ENCODE measurements at places on chromosomes 1 and 21.

DNA sequence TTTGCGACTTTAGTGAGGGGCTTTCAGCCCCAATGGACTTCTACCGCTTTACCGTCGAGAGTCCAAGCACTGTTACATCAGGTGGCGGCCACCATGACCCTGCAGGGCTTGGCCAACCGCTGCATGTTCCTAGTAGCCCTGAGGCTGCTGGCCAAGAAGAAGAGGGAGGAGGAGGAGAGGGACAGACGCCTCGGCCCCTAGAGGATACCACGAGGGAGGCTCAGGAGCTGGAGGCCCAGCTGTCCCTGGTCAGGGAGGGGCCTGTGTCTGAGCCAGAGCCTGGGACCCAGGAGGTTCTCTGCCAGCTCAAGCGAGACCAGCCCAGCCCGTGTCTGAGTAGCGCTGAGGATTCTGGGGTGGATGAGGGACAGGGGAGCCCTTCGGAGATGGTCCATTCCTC, 8.6 kb upstream of the SLC25A34 start:
- DNase-seq, result no peak

- no peak for DNase-seq
Measured at GRCh38 chr1:89832496-89833127, 11.8 kb downstream of the LRRC8D start.

DNA sequence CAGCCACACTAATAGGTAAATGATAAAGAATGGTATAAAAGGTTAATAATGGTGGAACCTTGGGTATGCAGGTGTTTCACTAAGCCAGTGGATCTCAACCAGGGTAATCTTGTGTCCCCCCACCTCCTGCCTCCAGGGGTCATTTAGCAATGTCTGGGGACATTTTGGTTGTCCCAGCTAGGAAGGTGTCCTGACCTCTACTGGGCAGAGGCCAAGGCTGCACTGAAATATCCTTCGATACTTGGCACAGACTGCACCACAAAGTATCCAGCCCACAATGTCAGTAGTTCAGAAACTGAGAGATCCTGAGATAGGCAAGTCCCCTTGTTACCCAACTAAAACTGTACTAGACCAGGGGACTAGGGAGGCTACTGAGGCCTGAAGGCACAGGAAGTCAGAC, 113.6 kb upstream of the TIAM1 start:
- DNase-seq, result no peak

DNA sequence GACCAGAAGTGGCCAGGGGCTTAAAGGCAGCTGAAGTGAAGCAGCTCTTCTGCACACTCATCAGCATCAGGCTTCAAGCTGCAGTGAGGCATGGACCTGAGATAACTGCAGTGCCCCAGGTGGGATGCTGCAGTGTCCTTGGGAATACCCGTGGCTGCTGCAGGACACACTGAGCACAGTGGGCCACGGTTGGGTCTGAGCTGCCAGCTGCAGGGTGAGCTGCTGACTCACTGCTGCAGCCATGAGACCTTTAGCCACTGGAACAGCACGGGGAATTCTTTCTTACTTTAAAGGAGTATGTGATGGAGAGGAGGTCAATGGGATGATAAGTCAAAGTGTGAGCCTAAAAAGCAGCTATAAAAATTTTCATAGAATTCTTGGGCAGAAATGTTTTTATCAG, 102.1 kb downstream of the XCL2 start:
- no peak for DNase-seq

DNA sequence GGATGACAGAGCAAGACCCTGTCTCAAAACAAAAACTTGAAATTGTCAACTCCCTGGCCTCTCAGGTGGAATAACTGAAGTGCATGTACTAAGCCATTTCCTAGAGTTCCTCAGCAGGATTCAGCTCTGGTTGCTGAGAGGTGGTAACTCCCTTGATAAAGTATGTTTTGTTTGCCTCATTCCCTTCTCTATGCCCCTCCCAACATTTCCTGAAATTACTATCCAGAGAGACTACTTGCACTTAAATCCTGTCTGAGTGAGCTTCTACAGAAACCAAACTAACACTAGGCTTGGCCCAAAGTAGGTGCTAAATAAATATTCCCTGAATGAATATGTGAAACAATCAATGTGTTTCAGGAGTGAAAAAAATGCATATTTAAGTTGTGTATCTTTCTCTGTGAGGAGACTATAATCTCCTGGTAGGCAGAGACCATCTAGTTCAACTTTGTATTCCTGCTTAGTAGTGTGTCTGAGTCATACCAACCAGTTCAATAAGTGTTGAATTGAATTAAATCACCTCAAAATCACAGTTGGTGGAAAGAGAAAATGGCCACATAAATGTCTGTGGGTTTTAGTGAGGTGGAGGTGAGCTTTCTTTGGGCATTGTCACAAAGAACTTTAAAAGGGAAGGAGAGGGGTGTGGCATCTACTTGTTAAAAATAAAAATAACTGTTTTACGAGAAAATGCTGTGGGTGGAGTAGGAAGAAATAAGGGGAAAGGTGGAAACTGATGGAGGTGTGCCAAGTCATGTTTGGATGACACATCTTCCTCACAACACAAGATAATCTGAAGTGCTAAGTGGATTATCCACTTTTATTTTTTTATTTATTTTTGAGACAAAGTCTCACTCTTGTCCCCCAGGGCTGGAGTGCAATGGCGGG, 12.6 kb downstream of the RIMKLA start:
- DNase-seq, result no peak

- peak; percentile 65 for DNase-seq
Measured at GRCh38 chr1:3618881-3619671, 5.7 kb upstream of the TPRG1L start.

- DNase-seq, result no peak
Measured at GRCh38 chr1:31135973-31136600, 70.6 kb upstream of the PUM1 start.

- DNase-seq, result no peak
Measured at GRCh38 chr1:203093754-203094410, 8.1 kb upstream of the MYOG start.

- DNase-seq, result no peak
Measured at GRCh38 chr1:112770724-112771123, 55.6 kb upstream of the PPM1J start.

DNA sequence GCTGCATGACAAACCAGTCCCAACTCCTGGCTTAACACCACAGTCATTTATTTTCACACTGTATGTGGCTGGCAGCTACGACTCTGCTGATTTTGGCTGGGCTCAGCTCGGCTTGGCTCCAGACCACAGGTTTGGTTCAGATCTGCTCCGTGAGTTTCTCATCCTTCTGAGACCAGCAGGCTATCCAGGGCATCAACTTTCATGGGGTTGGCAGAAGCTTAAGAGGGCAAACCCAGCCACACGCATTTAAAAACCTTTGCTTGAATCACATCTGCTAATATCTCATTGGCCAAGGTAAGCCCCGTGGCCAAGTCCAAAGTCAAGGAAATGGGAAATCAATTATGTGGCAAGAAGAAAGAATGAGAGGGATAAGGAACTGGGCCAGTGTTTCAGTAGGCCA, 574.2 kb downstream of the MATN1 start:
- no peak for DNase-seq

GRCh38 chr1:20148571-20149500, 9.7 kb downstream of the PLA2G2F start:
- DNase-seq, result no peak

DNA sequence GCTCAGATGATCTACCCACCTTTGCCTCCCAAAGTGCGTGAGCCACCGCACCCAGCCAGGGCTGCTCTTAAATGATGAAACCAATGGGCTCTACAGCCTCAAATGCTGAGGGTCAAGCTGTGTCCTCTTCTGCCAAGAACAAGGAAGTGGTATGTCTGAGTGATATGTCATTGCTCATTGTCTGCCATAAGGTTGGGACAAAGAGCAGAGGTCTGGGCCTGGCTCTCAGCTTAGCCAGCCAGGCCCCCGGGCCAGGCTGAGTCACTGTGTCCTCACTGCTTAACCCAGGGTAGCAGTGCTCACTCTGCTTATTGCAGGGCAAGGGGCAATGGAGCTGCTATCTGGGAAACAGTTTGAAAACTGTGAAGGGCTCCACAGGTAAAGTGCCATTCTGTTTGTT, 8.3 kb upstream of the ETS2 start:
- DNase-seq, result no peak

GRCh38 chr1:10339815-10340214, 59.0 kb upstream of the PGD start:
- no peak for DNase-seq

DNA sequence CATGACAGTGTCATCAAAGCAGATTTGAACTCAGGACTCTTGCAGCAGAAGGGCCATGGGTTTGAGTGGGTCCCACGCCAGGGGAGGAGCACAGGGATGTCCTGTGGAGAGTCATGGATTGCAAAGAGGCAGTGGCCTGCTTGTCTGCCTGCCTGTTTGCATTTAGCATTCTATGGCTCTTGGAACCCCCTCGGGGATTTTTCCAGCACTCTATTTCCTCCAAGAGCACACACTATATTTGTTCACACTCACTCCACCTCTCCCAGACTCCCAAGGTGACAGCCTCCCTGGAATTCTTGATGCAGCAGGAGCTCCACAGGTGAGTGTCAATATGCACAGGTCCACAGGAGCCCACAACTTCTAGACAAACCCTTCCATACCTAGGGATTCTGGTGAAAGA, 73.1 kb upstream of the LRRN2 start:
- no peak for DNase-seq

DNA sequence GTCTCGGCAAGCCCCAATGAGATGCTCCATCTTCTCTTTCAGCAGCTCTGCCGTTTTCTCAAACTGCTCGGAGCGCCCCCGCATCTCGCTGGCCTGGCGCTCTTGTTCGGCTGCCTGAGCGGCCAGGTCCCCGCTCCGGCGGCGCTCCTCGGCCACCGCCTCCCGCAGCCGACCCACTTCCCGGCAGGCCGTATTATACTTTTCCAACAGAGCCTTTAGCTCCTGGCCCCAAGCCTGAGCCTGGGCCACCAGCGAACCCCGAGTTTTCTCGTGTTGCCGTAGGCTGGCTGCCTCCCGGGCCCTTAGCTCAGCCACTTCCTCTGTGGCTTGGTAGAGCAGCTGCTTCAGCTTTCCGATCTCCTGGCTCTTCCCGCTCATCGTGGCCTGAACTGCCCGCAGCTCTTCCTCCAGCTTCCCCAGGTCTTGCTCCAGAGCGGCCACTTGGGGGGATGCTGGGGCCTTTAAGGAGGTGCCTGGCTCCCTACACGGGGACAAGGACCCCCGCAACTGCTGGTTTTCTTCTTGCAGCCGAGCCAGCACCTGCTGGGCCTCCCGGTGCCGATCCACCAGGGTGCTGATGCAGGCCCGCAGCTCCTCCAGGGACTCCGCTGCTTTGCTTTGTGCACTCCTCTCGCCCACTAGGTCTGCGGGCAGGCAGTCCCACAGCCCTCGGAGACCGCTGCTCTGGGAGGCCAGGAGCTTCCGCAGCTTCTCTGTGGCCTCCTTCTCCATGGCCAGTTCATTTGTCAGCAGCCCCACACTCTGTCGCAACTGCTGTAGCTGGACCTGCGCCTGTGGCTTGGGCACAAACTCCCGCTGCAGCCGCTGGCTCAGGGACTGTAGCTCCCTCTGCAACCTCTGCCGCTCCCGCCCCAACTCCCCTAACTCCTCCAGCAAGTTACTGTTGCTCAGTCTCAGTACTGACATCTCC, 13.4 kb upstream of the PIAS3 start:
- DNase-seq, result no peak

- no peak for DNase-seq
Measured at GRCh38 chr1:234507089-234507488, 28.1 kb upstream of the TARBP1 start.

- no peak for DNase-seq
Measured at GRCh38 chr1:11486231-11487009, 7.5 kb downstream of the DISP3 start.

DNA sequence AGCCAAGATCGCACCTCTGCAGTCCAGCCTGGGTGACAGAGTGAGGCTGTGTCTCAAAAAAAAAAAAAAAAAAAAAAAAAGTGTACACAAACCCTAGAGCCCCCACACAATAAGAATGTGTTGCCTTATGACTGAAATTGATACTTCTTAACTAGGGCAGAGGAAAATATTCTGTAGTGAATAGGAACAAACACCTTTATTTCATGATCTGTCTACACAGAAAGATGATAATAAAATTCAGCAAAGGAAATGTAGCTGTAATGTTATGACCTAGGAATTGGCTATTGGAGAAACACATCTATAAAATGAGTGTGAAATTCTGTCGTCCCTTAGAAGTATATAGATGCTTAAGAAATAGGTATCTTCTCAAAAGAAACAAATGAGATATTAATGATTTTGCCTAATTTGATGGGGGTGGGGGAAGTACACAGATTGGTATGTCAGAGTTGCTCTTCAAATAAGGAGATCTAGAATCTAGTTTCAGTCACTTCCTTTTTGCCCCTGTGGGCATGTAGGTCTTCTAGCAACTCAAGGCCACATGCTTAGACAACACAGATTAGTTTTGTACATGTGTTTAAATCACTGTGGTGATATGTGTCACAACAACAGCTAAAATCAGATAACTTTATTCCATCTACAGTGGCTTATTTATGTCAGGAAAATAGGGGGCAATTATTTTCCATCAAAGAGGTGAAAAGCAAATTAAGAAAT, 10.7 kb upstream of the GPR25 start:
- no peak for DNase-seq

GRCh38 chr1:63690966-63691700, 82.7 kb upstream of the ROR1 start:
- no peak for DNase-seq

- no peak for DNase-seq
Measured at GRCh38 chr1:4724695-4725250, 70.4 kb downstream of the AJAP1 start.

GRCh38 chr1:227781314-227781930, 34.1 kb upstream of the PRSS38 start:
- no peak for DNase-seq

- no peak for DNase-seq
Measured at GRCh38 chr1:174964261-174964971, 35.3 kb upstream of the CACYBP start.

GRCh38 chr1:29584776-29585175, 348.5 kb downstream of the PTPRU start:
- DNase-seq, result no peak

- no peak for DNase-seq
Measured at GRCh38 chr1:79059341-79059740, 52.8 kb upstream of the ADGRL4 start.

DNA sequence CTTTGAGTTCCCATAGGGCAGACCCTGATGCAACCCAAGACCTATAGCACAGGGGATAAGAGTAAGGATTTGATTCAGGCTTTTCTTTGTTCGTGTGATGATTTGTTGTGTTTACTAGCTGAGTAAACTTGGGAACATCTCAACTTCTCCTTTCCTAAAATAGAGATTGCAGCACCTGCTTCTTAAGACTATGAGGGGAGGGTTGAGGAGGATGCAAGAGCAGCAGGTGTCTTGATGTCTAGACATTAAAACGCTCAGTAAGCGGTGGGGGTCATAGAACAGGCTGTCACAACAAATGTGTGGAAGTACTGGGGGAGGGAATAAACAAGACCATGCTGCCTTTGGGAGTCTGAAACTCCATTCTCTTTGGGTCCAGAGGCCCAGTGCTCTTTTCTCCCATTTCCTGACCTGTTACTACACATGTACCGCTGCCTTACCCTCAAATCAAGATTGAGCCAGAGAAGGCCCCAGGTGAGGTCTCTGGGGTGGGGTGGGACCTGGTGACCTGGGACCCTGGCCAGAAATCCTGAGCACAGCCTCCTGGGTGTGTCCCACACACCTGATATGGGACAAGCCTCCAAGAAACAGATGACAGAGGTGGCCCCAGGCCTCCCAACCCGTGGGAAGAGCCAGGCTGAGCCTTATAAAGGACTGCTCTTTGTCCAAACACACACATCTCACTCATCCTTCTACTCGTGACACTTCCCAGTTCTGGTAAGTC, at the start of gene S100A7A:
Gene S100A7A (plus strand): TSS at position 671 of the 721 bp plus-strand sequence. CDS start 1,563 bp downstream, outside the sequence.
- no peak for DNase-seq

All from NCI-H1105 treated with DMSO at 0.1 percent for 48 hours (cell line).